ENCODE measurements at places on chromosomes 2 and 18.

- no peak for DNase-seq
Measured at GRCh38 chr2:20698916-20699613, 32.1 kb downstream of the GDF7 start.

DNA sequence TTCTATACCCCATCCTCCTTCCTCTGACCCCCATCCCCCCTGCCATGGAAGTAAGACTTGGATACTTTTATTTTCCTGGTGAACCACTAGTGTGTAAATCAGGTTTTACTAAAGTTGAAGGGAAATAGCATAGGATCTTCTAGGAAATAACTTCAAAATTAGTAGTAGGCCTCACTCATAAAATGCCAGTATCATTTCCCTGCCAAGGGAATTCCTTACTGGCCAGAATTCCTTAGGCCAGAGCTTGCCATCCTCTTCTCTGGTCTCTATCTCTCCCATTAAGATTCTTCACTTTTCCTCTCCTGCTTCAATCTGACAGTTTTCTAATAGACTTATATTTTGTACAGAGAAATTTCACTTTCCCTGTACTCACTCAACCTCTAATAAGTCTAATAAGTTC is 322.8 kb upstream of the TANK start:
- DNase-seq = no peak

DNA sequence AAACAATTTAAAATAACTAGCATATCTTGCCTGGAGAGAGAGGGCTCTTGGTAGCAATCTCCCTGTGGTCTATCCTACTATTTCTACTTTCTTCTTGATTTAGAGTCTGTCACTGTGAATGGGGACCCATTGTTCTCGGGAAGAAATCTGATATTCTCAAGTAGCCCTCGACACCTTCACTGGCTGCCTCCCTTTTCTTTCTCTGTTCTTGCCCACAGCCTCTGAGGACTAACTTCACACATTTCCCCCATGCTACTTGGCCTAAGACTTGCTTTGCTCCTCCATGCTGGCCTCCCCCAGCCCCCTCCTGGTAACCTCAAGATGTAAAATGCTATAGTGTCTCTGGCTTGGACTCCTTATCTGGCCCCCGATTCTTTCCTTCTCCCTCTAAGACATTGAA is 58.8 kb upstream of the NT5C1B start:
- no peak for DNase-seq

- no peak for DNase-seq
Measured at GRCh38 chr2:211688196-211688595, 850.4 kb downstream of the ERBB4 start.

- peak; percentile 54 for DNase-seq
Measured at GRCh38 chr2:71798266-71799012, 345.1 kb downstream of the DYSF start.

- DNase-seq = no peak
Measured at GRCh38 chr18:49722477-49722876, 90.9 kb downstream of the ACAA2 start.

DNA sequence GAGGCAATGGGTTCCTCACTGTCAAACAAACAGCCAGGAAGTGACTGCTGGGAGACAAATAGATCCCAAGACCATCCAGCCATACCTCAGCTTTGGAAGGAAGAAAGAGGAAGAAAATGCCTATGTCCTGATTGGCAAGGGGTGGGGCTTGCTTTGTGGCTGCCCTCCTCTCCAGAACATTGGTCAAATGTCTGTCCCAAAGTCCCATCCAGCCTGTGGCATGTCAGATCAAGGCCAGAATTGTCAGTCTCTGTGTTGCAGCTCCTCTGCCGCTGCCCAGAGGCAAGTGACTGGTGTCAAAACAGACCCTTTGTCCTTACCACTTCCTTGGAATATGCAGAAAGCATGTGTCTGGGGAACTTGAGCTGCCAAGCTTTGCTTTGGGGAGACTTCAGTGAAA is 63.0 kb upstream of the SMAD2 start:
- no peak for DNase-seq

- no peak for DNase-seq
Measured at GRCh38 chr18:3015851-3016250, 2.9 kb upstream of the LPIN2 start.
